ENCODE measurements at places on chromosomes 7 and 10. TPM values are rescaled to one million over a fixed set of nuclear protein-coding genes. Genes with fewer than 3 reads are reported as not detected.
A peak's percentile ranks its signal among the peaks of the same experiment; 100 is the strongest.

GRCh38 chr10:133372507-133372906 lies 647 bp downstream of the ECHS1 start:
- no peak for DNase-seq

- peak; percentile 16 for DNase-seq
Observed at GRCh38 chr10:42932735-42933447, 144.0 kb upstream of the RET start.

Gene GATA3
- 48.1 TPM for total RNA-seq

Gene C10orf67
- 0.15 TPM for total RNA-seq
